Hair follicle dermal papilla cell (primary cell): ENCODE measurements at places on chromosomes 11 and 22. TPM values are rescaled to one million over a fixed set of nuclear protein-coding genes. Genes with fewer than 3 reads are reported as not detected.

The ANKK1 gene
- total RNA-seq, result under 0.01 TPM in 2 replicates

The XPNPEP3 gene
- 11.2 and 15.1 TPM in 2 replicates for total RNA-seq

The TSPAN18 gene
- 3.6 and 4.1 TPM in 2 replicates for total RNA-seq

The CASP5 gene
- not detected in 2 replicates for total RNA-seq

The C22orf42 gene
- not detected in 2 replicates for total RNA-seq
